A172 (cell line): ENCODE measurements at places on chromosomes 16 and 17.

DNA sequence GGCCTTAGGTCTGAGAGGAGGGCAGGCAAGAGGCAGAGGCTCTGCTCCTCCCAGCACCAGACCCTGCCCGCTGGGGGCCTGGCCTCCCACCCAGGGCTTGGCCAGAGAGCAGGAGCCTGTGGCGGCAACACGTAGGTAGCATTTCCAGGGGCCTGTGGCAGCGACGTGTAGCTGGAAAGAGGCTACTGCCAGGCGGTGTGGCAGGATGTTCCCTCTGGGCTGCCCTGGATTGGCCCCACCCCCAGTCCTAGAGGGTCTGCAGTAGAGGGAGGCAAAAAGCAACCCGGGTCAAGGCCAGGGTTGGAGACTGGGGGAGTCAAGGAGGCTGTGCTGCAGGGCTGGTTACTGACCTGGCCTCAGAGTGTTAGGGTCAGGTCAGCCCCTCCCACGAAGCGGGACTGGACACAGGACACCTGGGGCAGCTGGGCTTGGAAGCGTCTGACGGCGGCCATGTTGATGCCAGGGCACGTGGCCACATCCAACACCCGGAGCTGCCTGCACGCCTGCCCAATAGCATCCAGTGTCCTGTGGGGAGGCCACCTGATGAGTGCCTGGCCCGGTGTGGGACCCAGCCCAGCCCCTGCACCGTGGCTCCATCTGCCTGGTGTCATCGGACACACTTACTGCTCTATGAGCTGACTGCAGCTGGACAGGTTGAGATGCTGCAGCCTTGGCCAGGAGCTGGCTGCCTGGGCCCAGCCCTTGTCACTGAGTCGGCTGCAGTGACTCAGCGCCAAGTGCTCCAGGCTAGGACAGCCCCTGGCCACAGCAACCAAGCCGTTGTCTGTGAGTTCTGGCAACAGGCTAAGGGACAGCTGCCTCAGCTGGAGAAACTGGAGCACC is 8.5 kb downstream of the ELMO3 start:
- DNase-seq, result peak; percentile 77

DNA sequence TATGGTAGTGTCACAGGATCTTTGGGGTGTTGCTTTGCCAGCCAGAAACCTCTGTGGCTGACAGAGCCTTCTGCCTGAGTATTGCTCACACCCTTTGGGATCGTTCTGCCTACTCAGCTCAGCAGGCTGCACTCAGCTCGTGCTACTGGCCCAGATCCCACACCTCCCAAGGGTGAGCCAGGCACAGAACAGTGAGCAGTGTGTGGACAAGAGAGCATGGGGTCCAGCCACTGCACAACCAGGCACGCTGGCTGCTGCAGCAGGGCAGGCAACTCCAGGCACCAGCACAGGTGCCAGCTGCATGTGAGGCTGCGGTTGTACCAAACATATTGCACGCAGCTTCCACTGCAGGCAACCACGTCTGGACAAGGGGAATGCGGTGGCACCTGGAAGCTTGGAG is 84.9 kb downstream of the CYB561 start:
- no peak for DNase-seq

DNA sequence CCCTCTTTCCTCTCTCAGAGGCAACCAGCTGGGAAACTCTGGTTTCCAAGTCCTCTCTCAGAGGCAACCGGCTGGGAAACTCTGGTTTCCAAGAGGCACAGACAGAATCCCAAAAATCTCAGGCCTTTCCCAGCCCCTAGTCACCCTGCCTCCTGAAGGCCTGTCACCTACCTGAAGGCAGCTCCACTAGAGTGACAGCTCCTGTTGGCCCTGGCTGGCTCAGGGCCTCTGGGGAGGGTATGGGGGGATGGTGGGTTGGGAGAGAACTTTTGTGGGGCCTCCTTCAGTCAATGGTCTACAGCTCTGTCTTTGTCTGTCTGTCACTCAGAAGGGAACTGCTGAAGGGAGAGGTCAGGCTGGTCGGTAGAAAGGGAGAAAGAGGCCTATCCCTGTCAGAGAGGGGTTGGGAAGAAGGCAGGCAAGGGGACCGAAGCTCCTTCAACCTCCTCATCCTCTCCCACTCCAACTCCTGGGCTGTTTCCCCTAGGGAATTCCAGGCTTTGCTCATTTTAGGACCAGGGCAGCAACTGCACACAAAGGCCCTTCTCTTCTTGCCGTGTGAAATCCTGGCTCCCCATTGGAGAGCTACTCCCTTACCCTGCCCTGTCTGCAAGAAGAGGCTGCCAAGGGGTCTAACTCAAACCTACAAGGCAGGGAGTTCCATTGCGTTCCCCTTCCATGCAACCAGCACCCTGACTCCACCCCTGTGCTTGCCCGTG is 23.6 kb downstream of the COPZ2 start:
- DNase-seq, result no peak

DNA sequence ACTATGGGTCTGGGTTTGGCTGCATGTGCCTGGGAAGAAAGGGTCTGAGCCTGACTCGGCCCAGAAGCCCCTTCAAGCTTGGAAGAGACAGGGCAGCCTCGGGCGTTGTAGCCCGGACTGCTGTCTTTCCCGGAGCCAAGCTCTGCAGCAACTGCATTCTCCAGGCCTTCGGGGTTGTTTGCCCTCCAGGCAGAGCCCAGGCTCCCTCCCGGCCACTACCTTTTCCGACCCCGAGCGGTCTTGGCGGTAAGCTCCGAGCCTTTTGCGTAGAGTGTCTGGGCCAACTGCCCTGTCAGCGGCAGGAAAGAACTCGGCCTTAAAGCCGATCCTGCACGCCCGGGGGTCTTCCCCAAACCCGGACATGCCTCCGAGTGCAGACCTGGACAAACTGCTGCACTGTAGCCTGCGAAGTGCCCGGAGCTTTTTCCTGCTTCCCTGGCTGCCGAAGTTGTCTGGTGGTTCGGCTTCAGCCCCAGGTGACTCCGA is 1.3 kb downstream of the LHX1 start:
- DNase-seq, result no peak

GRCh38 chr16:30609002-30609925 is 925 bp downstream of the ZNF689 start:
- peak; percentile 32 for DNase-seq

GRCh38 chr16:49816875-49817274 is 39.0 kb downstream of the ZNF423 start:
- no peak for DNase-seq

GRCh38 chr17:13099089-13099735 is 81.4 kb upstream of the ELAC2 start:
- no peak for DNase-seq

DNA sequence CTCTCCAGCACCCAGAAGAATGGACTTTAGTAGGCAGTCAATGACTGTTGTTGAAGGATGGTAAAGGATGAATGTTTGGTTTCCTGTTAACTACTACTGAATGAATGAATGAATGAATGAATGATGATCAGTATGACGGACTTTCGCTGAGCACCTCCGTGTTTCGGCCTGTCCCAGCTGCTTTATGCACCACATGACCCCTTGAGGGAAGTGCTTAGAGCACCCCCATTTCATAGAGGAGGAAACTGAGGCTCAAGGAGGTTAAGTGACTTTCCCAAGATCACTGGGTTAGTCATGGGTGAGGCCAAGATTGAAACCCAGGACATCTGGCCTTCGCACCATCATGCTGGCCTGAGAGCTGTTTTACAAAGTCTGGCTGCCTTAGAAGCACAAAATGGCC is 6.8 kb downstream of the KCNG4 start:
- no peak for DNase-seq

DNA sequence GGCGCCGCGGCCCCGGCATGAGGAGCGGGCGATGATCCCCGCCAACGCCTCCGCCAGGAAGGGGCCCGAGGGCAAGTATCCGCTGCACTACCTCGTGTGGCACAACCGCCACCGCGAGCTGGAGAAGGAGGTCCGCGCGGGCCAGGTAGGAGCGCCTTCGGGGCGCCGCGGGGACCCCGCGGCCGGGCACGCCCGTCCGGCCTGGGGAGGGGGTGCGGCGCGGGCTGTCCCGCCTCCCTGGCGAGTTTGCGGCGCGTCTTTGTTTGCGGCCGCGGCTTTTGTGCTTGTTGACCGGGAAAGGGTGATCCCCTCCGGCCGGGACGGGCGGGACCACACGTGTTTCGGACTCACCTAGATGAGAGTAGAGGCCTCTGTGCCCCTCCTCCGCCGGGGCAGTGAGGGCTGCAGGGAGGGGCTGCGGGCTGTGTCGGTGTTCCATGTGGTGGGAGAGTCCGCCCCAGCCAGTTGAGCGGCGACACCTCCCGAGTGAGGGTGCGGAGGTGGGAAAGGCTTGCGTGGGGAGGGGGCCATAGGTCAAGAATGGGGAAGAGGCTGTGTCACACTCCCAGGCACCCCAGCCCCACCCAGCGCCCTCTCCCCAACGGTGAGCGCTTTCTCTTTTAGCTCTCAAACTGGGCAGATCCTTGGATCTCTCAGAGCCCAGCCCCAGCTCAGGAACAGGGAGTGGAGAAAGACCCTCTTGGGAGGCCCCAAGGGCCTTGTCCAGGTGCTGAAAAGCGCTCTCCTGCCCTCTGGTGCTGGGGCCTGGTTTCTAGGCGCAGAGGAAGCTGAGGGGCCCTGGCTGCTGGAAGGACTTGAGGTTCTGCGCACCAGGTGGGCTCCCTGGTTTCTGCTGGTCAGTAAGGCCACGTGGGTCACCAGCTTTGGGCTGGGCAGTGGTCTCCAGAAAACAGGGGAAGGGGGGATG is 923 bp downstream of the ANKRD13B start:
- DNase-seq, result no peak

DNA sequence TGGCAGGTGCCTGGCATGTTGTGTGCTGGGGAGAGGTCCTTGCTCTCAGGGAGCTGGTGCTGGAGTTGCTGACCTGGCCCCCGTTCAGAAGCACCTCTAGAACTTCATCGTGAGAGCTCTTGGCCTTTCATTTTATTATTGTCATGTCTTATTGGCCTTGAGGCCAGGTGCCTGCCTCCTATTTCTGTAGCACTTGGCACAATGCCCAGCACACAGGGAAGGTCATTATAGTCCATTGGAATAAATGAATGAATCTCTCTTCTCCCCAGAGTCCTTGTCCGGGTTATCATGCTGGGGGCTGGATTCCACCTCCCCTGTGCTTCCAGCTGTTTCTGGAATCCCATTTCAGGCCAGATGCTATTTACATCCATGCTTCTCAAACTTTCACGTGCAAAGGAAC is 169.2 kb downstream of the HAPSTR1 start:
- no peak for DNase-seq

DNA sequence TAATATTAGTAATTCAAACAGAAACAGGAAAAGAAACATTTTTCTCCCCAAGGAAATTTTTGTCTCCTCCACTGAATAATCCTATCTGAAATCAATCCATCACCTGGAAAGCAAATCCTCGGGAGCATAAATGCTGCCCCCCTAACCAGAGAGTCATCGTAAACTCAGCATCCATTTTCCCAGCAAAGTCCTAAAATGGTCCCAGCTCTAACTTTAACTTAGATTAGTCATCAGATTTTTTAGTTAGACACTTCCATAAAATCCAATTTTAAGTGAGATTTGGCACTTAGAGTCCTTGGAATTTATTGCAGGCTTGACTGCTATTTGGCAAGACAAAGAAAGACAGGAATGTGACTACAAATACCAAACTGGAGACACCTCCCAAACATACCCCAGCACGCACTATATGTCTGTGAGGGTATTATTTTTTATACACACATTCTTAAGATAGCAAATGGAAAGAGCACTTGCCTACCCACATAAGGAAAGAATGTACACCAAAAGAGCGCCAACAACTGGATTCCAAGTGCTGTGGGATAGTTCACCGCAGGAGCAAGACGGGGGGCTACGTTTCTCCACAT is 15.4 kb downstream of the SCO1 start:
- DNase-seq, result peak; percentile 86

- no peak for DNase-seq
Observed at GRCh38 chr17:42363231-42363630, 25.0 kb downstream of the STAT3 start.

DNA sequence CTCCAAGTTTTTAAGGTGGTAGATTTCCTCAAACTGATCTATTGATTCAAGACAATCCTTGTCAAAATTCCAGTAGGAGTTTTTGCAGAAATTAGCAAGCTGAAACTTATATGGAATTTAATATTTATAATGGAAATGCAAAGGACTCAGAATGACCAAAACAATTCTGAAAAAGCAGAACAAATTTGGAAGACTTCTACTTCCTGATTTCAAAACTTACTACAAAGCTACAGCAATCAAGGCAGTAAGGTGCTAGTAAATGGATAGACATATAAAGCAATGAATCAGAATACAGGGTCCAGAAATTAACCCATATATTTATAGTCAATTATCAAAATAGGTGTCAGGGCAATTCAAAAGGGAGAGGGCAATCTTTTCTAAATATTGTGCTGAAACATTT is 11.8 kb upstream of the IL21R start:
- no peak for DNase-seq

DNA sequence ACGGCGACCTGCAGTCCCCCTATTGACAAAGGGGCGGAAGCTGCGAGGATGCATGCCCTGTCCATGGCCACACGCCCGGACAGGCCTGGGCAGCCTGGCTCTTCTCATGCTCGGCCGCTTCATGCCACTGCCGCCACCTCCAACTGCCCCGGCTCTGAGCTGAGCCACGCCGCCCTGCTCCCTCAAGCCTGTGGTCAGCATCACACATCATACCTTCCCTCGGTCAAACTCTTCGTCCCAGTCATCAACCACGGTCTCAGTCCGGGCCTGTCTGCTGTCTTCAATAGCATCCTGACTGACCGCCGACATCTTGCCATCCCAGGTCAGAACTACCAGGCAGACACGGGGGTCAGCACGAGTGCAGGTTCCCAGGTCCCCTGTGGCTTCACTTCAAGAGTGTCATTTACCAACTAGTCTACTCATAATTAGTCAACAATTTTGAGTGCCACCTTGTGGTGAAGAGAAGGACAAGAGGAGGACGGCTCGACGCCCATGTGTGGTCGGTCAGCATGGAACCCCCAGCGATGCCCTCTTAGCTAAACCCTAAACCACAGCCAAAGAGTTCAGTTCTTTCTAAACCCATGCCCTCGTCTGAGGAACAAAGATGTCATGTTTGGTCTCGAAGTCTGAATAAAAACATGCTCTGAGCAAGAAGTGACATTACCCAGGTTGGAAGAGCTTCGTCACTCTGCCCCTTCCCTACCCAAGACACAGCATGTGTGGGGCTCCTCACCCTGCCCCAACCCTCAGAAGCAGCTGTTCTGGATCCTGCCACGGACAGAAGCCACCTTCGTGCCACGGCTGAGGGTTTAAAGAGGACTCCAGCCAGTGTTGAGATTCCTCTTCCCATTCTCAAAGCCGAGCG is 16.9 kb upstream of the CYTH1 start:
- no peak for DNase-seq

DNA sequence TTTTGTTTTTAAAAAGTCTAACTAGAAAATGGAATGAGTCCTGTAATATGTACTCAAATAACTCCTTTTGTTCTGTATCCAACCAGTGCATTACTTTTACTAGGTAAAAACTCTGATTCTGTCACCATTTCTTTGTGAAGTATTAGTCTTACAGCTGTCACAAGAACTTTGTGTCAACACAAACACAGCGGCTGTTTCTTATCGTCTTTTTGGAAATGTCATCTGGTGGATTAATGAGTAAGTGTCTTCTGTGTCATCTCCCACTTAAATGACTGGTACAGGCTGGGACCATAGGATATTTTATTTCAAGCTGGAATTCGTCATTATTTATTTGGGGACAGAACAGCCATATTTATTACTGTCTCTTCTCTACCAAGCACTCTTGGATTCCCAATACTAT is 19.1 kb upstream of the ALDH3A2 start:
- DNase-seq, result no peak

GRCh38 chr16:85615852-85616606 is 2.9 kb downstream of the GSE1 start:
- peak; percentile 55 for DNase-seq
